ENCODE measurements at places on chromosomes 5 and 9.
A peak's percentile ranks its signal among the peaks of the same experiment; 100 is the strongest.

- no peak for DNase-seq
Observed at GRCh38 chr5:82421119-82421518, 143.0 kb upstream of the RPS23 start.

- no peak for DNase-seq
Observed at GRCh38 chr5:67807439-67807888, 408.1 kb upstream of the PIK3R1 start.

DNA sequence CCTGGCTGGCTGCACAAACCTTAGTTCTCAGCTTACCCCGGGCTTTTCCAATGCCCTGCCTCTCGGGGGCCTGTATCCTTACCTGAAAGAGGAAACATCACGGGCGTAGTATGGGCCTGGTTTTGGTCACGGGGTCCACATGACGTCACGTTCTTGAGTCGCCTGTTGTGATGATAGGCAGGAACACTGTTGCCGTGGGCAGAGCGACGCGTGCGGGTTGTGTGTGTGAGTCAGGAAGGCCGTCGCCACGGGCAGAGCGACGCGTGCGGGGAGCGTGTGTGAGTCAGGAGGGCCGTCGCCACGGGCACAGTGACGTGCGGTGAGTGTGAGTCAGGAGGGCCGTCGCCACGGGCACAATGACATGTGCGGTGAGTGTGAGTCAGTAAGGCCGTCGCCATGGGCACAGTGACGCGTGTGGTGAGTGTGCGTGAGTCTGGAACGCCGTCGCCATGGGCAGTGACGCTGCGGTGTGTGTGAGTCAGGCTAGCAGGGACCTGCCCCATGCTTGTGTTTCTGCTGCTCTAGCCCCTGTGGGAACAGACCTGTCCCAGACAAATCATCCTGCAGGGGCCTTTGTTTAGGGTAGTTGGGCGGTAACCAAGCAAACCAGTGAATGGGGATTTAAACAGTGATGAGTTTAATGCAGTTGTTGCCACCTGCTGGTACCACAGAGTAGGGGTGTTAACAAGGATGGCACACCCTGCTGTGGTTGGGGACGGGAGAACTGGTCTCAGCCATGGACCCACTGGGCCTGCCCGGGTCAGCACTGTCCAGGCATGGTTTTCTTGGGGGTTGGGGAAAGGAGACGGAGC is 19.8 kb downstream of the TRIP13 start:
- DNase-seq, result peak; percentile 52

GRCh38 chr9:105921057-105921726 is 226.9 kb downstream of the TMEM38B start:
- DNase-seq, result no peak

DNA sequence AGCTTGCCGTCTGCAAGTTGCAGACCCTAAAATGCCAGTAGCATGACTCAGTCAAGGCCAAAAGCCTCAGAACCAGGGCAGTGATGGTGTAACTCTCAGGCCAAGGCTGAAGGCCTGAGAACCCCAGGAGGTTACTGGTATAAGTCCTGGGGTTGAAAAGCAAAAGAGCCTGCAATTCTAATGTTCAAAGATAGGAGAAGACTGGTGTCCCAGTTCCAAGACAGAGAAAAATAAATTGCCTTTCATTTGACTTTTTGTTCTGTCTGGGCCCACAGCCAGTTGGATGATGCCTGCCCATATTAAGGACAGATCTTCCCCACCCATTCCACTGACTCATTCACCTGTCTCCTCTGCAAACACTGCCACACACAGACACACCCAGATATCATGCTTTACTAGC is 673.2 kb downstream of the CDH18 start:
- DNase-seq, result no peak

GRCh38 chr5:173051746-173052145 is 4.4 kb upstream of the CREBRF start:
- no peak for DNase-seq

Measured in activated CD8-positive, alpha-beta memory T cell treated with anti-CD3 and anti-CD28 coated beads for 48 hours (primary cell).